HEK293T (cell line): ENCODE measurements at places on chromosomes 2 and 18.
A peak's percentile ranks its signal among the peaks of the same experiment; 100 is the strongest.

- no peak for DNase-seq
Measured at GRCh38 chr2:233168445-233168844, 83.0 kb upstream of the ATG16L1 start.

GRCh38 chr2:138997856-138998517, 217.8 kb upstream of the NXPH2 start:
- DNase-seq = no peak

- no peak for DNase-seq
Measured at GRCh38 chr2:213932-214693, 49.7 kb downstream of the SH3YL1 start.

- DNase-seq = no peak
Measured at GRCh38 chr2:241608881-241609280, 28.1 kb downstream of the THAP4 start.

- no peak for DNase-seq
Measured at GRCh38 chr18:11047817-11048216, 101.6 kb downstream of the PIEZO2 start.

GRCh38 chr2:29251406-29251805, 136.2 kb downstream of the CLIP4 start:
- DNase-seq = no peak

DNA sequence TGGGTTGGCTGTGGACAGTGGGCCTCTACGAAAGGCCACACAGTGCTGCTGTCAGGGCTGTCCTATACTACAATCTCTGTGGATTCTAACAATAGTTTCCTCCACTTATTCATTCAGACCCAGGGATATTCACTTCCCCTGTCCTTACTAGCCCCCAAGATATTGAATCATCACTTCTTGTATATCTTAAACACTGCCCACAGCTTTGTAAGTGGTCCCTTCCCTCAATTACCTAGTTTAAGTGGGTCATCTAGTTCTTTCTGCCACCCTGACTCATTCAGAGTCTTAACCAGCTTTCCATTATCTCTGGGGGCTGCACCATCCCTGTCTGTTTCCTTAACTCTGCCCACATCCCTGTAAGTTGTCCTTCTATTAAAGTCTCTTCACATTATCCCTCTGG, 69.2 kb downstream of the CD28 start:
- DNase-seq = no peak

- DNase-seq = no peak
Measured at GRCh38 chr2:103792042-103792441, 1030.2 kb downstream of the TMEM182 start.

DNA sequence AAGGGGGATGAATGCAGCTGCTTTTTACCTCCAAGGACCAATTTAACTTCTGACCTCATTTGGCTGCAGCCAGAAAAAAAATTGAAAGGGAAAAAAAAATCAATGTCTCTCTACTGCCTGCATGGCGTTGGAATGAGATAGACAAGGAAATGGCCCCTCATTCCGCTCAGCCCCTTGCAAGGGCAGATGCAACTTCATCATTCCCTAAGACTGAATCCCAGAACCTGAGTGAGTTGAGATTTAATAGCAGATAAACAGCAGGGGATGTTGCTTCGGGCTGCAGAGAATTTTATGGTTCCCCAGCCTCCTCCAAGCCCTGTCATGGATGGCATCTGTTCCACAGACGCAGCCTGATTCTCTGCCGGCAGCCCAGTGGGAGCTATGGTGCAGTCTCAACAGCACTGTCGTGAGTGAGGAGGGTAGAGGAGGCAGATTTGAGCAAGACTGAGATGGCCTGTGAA, 49.0 kb downstream of the CAPN13 start:
- no peak for DNase-seq

GRCh38 chr18:47549021-47549540, 297.6 kb upstream of the SKOR2 start:
- no peak for DNase-seq

- DNase-seq = no peak
Measured at GRCh38 chr2:109322641-109323040, 193.6 kb downstream of the SH3RF3 start.

GRCh38 chr2:24351981-24352380, 8.4 kb downstream of the ITSN2 start:
- DNase-seq = no peak

- DNase-seq = no peak
Measured at GRCh38 chr18:38198956-38199355, 633.4 kb upstream of the CELF4 start.

GRCh38 chr2:223727562-223727961, 109.8 kb downstream of the AP1S3 start:
- DNase-seq = peak; percentile 56

DNA sequence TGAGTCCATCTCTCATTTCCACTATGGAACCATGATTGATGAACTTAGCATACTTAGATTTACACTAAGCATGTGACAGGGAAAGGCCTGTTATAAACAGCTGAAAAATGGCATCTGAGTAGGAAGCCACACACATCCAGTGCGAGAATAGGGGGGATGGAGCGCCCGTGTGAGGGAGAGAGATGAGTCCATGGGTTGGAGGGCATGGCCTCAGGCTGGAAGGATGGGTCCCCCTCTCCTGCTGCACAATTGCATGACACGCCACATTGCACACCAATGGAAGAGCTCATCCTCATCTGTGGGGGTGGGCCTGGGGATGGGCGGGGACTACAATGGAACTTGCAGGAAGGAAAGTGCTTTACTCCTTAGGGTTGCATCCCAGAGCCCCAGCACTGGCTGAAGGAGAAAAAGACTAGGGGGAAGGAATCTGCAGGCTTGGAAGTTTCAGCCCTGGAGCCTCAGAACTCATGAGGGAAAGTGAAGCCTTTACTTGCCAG, 46.4 kb upstream of the CXCR4 start:
- DNase-seq = no peak
